MCF 10A (cell line): ENCODE measurements at places on chromosomes 5 and 9. TPM values are rescaled to one million over a fixed set of nuclear protein-coding genes. Genes with fewer than 3 reads are reported as not detected.

The SLCO4C1 gene
- not detected in 2 replicates for total RNA-seq

The OR2K2 gene
- total RNA-seq = not detected in 2 replicates

The NUDT12 gene
- total RNA-seq = 11.4 and 11.5 TPM in 2 replicates

The CCNG1 gene
- total RNA-seq = 169 and 196 TPM in 2 replicates

The CMYA5 gene
- total RNA-seq = 0.37 and 0.61 TPM in 2 replicates

The C9orf153 gene
- total RNA-seq = 0.19 TPM in 1 of 2 replicates, not detected in the other

The PTPRD gene
- total RNA-seq = 0.98 TPM in 1 of 2 replicates, not detected in the other

The ASPN gene
- total RNA-seq = 0.12 TPM in 1 of 2 replicates, not detected in the other

The PLPP6 gene
- 6.3 and 8.3 TPM in 2 replicates for total RNA-seq

The TRPM6 gene
- total RNA-seq = 0.22 TPM in 1 of 2 replicates, not detected in the other

The SEMA4D gene
- total RNA-seq = 4.2 and 7.4 TPM in 2 replicates

The HK3 gene
- not detected in 2 replicates for total RNA-seq

- no peak for DNase-seq
Observed at GRCh38 chr9:134320868-134321471, 5.3 kb upstream of the RXRA start.

- no peak for DNase-seq
Observed at GRCh38 chr5:38347896-38348295, 89.5 kb downstream of the EGFLAM start.

GRCh38 chr9:79637177-79637925, 65.6 kb downstream of the TLE4 start:
- DNase-seq = no peak

- peak; percentile 48 for DNase-seq
Observed at GRCh38 chr9:127853312-127854183, 910 bp downstream of the ENG start.

DNA sequence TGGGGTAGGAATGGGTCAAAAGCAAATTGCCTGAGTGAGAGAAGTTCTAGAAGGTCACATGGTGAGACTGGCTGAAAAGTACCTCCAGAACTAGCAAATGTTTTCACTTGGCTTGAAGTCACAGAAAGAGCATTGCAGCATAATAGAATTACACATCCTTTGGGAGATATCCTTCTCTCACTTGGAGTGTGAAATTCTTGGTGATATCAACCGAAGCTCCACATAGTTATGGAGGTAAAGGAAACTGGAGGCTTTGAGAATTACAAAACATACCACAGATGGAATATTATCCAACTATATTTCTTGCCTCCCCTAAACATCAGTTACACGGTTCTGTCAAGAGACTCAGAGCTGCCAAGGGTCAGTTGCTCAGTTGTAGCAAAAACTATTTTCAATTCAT, 182.4 kb downstream of the SEMA5A start:
- DNase-seq = no peak

- no peak for DNase-seq
Observed at GRCh38 chr5:168372356-168372946, 81.0 kb downstream of the WWC1 start.

- no peak for DNase-seq
Observed at GRCh38 chr5:138460032-138460693, 5.1 kb upstream of the EGR1 start.

- DNase-seq = no peak
Observed at GRCh38 chr9:7976167-7976755, 176.7 kb upstream of the DMAC1 start.

DNA sequence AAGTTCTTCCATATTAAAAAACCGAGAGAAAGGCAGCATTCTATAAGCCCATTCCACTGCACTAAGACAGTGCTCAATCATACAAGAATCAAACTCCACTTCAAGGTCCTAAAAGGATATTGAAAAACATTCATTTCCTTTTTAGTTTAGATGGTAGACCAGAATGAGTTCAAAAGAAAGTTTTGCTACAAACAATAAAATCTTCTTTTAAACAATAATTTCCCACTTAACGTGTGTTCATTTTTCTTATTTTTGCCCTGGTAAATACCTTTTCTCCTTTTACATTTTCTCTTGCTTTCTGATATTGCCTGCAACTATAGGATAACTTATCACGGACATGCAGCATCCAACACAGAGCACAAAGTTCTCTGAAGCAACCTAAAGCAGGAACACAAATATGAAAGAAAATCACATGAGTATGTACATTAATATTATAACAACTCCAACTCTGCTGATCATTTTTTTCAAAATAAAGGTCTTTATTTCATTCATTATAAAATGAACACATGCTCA, 61.7 kb downstream of the CPLANE1 start:
- DNase-seq = no peak

- peak; percentile 41 for DNase-seq
Observed at GRCh38 chr9:121360601-121361374, 9.3 kb downstream of the STOM start.

- DNase-seq = no peak
Observed at GRCh38 chr9:133571391-133571890, 36.9 kb downstream of the ADAMTSL2 start.

DNA sequence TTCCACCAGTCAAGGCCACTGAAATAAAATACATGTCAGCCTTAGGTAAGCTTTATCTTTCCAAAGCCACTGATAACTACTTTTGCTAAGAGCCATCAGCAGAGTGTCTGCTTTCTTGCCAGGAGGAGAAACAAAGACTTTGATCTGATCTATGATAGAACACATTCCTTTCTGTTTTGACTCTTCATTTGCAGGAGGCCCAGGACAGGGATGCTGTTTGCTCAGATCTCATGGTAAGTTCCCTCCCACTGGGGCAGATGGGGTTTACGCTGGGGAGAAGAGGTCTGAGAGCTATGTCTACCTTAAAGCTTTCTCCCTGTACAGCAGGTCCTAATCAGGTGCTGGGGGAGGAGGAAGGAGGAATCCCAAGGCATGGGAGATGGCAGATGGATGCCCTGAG, 497.6 kb downstream of the NTRK2 start:
- DNase-seq = no peak

DNA sequence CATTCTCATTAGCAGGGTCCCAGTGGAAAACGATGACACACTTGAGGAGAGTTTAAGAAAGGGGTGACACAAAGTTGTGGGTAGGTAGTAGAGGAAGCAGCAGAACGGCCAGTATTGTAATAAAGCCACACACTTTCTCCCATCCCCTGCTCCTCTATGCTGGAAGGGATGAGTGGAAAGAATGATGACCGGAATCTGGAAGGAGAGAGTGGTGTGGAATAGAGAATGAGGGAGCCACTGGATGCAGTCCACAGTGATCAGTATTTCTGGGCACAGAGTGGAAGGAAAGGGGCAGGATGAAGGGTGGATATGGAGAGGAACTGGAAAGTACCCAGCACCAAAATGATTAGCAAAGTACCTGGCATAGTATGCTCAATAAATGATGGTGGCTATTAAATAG, 133.8 kb upstream of the DAB2 start:
- DNase-seq = no peak

- DNase-seq = peak; percentile 66
Observed at GRCh38 chr9:114968671-114969070, 38.3 kb upstream of the TNFSF8 start.

- no peak for DNase-seq
Observed at GRCh38 chr5:55173687-55174230, 782 bp upstream of the CDC20B start.

DNA sequence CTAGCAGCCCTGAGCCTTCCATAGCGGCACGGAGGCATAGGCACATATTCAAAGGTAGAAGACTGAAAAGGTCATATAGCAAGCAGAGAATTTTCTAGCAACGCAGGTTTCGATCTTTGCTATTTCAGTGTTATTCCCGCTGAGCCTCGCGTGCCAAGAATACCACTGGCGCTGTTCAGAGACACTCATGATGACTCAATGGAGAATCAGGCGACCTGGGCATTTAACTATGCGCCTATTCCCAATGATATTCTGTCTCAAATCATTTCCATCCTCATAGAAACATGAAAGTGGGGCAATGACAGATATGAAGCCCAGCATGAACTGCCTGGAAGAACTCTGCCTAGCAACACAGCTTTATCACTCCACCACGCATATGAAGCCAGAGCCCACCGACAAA, 59.9 kb downstream of the EFNA5 start:
- DNase-seq = peak; percentile 44

DNA sequence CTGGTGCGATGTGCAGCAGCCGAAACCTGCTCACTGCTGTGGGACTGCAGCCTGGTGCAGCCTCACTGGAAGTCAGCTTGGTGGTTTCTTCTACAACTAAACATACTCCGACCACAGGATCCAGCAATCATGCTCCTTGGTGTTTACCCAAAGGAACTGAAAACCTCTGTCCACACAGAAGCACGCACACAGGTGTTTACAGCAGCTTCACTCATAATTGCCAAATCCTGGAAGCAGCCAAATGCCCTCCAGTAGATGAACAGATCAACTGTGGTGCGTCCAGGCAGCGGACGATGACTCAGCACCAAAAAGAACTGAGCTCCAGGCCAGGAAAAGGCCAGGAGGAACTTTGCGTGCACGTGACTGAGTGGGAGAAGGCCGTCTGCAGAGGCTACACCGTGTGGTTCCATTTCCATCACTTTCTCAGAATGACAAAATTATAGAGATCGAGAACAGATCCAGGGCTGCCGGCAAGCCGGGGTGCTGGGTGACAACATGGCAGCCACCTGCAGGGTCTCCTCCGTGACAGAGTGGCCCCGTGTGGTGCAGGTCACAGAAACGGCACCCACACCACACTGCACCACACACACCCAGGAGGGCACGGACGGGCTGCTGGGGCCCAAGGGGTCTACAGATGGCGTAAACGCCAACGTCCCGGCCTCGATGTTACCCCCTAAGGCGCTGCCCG, 23.1 kb upstream of the NSMF start:
- DNase-seq = peak; percentile 96

DNA sequence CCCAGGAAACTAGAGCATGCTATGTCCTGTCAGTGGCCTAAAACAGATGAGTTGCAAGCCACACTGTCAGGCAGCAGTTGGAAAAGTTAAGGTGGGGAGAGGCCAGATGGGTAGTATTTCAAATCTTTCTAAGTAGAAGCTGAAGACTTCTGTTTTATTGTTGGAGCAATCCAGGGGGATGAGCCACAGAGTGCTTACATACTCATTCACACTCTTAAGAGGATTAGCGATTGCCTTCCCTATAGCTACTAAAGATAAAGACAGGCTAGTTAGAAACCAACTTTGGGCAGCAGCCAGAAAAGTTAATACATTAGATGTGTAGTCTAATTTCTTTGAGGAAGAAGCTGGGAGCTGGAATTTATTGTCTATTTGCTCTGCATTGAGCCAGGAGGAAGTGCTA, 61.7 kb upstream of the ELAVL2 start:
- no peak for DNase-seq

DNA sequence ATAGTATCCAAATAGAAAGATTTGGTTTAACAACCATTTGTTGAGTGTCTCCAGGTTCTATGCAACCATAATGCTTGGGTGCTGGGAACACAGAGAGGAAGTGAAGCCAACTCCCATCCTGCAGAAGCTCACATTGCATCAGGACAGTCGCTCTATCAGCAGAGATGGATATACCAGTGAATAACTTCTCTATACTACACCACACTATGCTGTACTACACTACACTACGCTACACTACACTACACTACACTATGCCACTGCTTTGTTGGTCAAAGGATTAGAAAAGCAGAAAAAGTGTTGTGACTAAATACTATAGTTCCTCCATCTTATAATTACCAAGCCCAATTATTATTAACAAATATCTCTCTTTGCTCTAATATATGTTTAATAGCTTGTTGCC, 89.2 kb upstream of the PRRC1 start:
- DNase-seq = no peak

DNA sequence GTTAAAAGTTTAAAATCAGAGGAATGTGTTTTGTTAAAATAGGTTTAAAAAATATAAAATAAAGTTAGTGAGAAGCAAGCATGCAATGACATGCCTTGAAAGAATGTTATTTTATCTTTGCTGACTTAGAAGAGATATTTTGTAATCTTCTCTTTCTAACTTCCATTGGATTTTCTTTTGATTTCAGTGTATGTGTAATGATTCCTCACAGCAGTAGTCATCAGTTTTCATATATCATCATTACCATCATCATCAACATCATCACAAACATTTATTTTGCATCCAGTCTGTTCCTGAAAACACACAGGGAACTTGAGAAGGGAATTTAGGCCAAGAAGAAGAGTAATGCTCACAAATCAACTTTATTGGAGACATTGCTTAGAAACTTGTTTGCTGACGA, 699.6 kb downstream of the TAF11L14 start:
- DNase-seq = no peak

DNA sequence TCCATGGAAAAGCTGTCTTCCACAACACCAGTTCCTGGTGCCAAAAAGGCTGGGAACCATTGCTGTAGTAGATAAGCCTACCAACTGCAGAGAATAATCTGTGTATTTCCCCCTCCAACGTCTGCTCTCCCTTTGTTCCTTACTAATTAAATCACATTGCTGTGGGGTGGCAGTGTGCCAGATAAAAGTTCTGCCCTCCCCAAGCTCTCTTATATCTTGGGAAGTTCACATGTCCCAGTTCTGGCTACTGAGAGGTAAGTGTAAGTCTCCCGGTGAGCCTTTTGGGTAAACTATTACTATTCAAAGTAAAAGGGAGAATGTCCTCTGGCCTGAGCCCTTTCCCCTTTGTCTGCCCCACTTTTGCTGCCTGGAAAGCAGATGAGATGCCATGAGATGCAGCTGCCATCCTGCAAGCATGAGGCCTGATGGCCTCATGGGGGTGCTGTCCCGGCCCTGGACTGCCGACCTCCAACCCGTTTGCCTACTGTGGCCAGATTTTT, 14.7 kb downstream of the ENC1 start:
- DNase-seq = peak; percentile 17

- DNase-seq = peak; percentile 40
Observed at GRCh38 chr9:2132484-2133082, 117.4 kb downstream of the SMARCA2 start.

DNA sequence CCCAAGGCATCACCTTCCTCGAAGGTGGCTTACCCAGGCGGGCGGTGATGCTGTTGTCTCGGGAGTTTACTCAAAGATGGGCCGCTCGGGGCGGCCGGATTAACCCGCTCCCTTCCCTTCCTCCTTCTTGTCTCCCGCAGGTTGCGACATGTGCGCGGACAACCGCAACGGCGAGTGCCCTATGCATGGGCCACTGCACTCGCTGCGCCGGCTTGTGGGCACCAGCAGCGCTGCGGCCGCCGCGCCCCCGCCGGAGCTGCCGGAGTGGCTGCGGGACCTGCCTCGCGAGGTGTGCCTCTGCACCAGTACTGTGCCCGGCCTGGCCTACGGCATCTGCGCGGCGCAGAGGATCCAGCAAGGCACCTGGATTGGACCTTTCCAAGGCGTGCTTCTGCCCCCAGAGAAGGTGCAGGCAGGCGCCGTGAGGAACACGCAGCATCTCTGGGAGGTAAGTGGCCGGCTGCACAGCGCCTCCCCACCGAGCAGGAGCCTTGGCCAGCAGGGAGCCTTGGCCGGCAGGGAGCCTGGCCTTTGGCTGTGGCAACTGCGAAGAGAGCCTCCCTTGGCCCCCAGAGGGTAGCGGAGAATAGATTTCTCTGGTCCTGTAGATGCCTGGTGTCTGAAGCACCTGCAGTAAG, 10.6 kb downstream of the PRDM6 start:
- DNase-seq = peak; percentile 67

- DNase-seq = no peak
Observed at GRCh38 chr5:73314395-73315257, 134.0 kb downstream of the FOXD1 start.
